ENCODE measurements at places on chromosomes 5 and 9.

GRCh38 chr9:18921366-18922075, 111.5 kb downstream of the SAXO1 start:
- no peak for DNase-seq

DNA sequence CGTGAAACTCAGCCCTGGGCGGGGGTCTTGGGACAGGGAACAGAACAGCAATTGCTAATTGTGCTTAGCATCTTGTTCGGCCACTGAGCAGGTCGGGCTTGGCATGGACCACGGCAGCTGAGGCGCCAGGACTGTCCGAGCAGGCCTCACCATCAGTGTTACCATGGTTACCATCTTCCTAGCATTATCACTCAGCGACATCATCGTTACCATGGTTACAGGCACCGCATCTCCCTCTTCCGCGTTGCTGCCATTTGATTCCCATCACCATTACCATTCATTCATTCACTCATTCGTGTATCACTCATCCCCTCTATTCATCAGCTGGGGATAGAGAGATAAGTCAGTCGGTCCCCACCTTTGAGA, 81.0 kb upstream of the ZBTB43 start:
- DNase-seq, result no peak

- no peak for DNase-seq
These were observed 115.6 kb upstream of the ALDH1B1 start for GRCh38 chr9:38276771-38277439.

DNA sequence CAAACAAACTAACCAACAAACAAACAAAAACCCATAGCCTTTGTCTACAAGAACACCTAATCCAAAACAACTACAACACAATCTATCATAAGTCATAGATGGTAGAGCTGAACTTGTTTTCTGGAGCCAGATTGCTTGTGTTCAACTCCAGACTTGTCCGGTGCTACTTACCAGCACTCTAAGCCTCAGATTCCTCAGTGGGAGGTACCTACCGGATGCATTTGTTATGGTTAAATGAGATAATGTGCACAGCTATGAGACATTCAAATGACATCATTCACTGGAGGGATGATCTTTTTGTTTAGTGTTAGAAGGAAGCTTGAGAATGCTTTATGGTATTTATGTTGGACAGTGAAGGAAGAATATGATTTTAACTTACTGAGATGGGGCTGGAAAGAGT, 592.9 kb upstream of the C9orf72 start:
- no peak for DNase-seq

- no peak for DNase-seq
These were observed 108.9 kb downstream of the ACTL7B start for GRCh38 chr9:108746864-108747263.

GRCh38 chr5:14213253-14213652, 70.1 kb downstream of the TRIO start:
- no peak for DNase-seq

DNA sequence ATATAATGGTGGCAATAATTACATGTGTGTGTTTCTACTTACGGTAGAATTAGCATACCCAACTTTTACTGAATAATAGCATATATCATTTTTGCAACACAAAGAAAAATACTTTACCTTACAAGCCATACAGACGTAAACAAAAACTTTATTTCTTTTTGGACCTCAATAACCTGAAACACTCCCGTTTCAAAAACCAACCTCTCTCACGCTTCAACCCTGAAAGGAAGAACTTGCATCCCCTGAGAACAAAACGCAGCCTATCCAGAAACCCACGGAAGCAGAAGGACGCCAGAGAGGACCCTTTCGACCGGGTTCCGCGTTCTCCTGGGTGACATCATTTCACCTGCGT, at the start of gene RNF38:
TSS of gene RNF38 (minus strand) at position 290 of the 352 bp plus-strand sequence. CDS start at position 129, 161 bp downstream.
- peak; percentile 37 for DNase-seq

DNA sequence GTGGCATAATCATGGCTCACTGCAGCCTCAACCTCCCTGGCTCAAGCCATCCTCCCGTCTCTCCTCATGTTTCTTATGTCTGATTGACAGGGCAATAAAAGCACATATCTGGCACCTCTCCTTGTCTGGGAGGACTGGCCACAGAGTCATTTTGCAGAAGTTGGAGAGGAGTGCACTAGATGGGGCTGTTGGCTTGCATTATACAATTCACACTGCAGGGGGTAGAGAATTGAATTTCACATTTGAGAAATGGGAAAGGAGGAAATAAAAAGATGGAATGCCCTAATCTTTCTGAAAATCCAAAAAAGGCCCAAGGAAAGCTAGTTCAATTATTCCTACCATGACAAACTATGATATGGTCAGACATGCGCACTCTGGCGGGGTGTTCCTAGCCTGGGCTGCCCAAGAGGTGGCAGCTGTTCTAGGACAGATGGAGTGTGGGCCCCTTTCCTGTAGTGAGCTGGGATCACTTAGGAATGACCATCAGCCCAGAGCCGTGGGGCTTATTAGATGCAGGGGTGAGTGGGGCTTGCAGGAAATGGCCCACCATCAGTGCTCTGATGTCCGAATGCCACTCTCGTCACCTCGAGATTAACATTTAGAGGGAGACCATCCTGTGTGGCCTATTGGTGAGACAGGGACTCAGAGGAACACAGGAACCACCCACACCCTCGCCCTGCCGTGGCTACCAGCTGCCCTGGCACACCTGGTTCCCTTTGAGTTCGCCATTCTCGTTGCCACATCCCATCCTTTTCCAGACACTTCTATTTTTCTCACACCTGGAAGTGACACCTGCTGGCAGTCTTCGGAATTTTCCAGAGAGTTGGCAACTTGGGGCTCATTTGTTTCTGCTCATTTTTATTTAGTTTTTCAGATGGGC, 21.8 kb upstream of the ANKRD18A start:
- no peak for DNase-seq

DNA sequence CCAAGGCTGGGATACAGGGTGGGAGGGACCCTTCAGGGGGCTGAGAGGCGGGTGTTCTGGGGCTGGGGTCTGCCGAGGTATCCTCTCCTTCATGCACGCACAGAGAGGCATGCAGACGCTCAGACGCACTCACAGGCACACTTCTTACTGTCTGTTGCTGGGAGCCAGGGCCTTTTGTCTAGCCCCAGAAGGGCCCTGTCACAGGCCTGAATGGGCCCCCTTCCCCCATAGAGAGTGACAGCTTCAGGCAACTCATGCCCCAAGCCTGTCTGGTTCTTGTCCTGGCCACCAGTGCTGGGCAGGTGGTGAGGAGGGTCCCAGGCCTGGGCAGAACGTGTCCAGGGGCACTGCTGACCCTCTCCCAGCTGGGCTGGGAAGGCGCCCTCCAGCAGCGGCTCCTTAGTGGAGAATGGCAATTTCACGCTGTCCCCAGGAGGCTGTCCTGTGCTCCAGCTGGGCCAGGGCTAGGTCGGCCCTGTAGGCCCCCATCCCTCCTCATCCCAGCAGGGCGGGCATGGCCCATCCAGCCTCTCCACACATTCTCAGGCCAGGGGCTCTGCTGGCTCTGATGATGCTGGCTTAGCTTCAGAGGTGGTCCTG, 45.3 kb downstream of the LMX1B start:
- DNase-seq, result no peak

GRCh38 chr9:106970219-106970975, 107.4 kb downstream of the ZNF462 start:
- DNase-seq, result no peak

DNA sequence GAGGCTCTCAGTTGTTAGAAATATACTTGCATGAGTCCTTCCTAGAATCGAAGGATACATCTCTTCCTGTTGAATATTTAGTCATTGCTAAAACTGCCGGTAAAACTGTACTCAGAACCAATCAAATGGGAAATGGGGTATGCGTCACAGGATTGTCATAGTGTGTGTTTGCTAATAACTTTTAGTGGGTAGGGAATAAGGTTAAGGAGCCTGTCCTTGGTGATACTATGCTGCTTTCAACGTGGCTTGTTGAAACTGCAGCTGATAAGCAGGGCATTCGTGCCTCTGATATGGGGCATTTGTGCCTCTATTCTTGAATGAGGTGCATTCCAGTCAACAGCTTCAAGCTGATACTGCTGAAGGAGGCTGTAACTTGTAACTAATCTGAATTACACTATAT, 26.6 kb downstream of the HABP4 start:
- no peak for DNase-seq

- DNase-seq, result no peak
These were observed 7.5 kb upstream of the AKNA start for GRCh38 chr9:114395334-114395617.

GRCh38 chr5:139147483-139148087, 50.6 kb downstream of the SIL1 start:
- DNase-seq, result no peak

DNA sequence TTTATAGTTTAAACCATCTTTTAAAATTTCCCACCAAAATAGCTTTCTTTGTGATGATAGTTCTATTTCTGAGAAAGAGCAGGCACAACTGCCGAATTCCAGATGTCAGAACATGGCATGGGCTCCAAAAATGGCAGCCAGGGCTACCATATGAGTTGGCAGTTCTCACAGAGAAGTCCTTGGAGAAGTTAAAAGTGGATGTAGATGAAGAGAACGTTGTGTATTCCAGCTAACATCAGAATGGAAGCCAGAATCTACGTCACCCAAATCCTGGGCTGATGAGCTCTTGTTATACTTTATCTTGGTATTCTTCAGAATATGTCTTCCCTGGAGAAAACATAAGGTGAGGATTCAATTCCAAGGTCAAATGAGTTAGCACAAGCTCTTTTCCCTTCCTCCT, 66.9 kb upstream of the BASP1 start:
- no peak for DNase-seq

- no peak for DNase-seq
These were observed 53.8 kb downstream of the GLRA1 start for GRCh38 chr5:151870820-151871219.

DNA sequence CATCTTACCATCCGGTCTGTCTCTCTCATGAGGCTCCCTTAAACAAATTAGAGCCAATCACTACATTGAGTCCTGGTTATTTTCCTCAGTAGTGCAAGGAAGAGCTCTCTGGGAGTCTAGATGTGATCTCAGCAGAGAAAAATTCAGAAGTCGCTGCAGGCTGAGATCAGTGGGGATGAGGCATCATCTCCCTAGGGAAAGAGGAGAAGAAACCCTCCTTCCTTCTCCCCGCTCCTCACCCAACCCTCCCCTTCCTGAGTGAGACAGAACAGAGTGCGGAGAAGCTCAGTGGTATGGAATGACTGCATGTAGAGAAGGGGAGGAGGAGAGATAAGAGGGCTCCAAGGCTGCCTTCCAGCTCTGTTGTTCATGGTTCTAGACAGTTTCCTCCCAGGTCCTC, 80.5 kb downstream of the PAPPA start:
- DNase-seq, result no peak

DNA sequence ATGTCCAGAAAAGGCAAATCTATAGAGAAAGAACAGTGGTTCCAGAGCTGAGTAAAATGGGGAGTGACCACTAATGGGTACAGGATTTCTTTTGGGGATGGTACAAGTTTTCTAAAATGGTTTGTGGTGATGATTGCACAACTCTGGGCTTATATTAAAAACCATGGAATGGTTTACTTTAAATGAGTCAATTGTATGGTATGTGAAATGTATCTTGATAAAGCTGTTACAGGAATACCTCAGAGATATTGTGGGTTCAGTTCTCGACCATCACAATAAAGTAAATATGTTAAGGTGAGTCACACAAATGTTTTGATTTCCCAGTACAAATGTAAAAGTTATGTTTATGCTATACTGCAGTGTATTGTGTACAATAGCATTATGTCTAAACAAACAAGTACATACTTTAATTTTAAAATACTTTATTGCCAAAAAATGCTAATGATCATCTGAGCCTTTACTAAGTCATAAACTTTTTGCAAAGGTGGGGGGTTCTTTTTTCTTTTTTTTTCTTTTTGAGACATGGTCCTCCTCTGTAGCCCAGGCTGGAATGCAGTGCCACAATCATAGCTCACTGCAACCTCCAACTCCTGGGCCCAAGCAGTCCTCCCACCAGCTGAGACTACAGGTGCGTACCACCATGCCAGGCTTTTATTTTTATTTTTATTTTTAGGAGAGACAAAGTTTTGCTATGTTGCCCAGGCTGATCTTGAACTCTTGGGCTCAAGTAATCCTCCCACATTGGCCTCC, 65.9 kb downstream of the SHOC1 start:
- DNase-seq, result no peak

DNA sequence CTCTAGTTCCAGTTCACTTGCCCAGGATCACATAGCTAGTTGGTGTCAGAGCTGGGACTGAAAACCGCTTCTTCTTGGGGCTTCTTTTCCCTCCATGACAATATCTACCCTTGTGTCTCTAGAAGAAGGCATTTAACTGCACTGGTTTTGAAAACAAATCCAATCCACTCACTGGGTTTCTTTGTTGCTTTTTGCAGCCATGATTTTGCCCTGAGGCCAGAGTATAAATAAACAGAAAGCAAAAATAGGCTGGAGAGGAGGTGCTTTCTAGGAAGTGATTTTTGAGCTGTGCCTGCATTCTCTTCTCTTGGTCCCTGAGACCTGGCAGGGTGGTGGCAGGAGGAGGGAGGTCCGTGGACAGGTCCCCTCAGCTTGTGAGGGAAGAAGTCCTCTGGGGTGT, 6.9 kb upstream of the TRIO start:
- no peak for DNase-seq

GRCh38 chr5:161283296-161283695, 263.2 kb downstream of the GABRB2 start:
- no peak for DNase-seq

DNA sequence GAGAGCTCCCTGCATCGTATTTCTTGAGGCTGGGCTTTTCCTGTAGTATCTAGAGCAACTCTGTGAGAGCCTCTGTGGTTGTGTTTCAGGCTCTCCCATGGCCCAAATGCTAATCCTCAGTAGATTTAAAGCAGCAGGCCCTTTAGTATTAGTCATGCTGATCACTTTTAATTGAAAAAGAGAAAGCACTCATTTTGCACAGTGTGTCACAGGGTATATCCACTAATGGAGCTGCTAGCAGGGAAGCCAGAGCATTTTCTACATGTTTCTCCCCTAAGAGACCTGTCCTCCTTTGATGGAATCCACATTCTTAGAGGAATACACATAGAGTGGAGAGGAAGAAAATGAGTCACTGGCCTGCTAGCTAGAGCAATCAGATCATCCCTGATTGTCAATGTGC, 348.5 kb downstream of the TMEM232 start:
- no peak for DNase-seq

DNA sequence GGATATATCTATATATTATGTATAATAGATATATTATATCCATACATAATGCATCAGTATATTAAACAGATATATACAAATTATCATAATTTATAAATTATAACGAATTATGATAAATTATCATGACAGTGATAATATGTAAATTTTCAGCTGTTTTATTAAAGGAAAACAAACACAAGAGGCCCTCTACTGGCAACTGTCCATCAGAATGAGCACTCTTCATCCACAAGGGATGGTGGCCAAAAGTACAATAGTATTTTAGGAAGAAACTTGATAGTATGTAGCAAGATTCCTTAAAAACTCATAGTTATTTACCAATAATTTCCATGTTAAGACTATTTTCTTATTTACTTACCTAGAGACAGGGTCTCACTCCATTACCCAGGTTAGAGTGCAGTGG, 113.3 kb upstream of the LPAR1 start:
- no peak for DNase-seq

DNA sequence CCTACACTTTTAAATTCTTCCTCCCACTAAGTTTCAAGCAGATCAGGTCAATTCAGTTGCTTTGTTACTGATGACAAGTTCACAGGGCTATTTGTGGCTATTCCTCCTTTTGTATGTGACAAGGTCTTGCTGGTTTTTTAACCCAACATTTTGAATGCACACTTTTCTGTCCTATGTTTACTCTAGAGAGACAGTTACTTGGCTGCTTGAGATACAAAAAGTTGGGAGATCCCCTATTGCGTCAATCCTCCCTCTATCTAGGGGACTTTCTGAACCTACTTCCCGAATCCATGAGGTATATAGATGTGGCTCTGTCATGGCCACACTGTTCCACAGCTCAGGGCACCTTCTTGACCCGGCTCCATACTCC, 386.7 kb downstream of the NTRK2 start:
- no peak for DNase-seq

GRCh38 chr5:34511915-34512314, 144.2 kb upstream of the RAI14 start:
- DNase-seq, result no peak

Measured in activated CD4-positive, CD25-positive, alpha-beta regulatory T cell treated with anti-CD3 and anti-CD28 coated beads, Interleukin-2, amount 50 U/mL, for 16 hours (primary cell).